ENCODE measurements at places on chromosomes 5 and 9.

DNA sequence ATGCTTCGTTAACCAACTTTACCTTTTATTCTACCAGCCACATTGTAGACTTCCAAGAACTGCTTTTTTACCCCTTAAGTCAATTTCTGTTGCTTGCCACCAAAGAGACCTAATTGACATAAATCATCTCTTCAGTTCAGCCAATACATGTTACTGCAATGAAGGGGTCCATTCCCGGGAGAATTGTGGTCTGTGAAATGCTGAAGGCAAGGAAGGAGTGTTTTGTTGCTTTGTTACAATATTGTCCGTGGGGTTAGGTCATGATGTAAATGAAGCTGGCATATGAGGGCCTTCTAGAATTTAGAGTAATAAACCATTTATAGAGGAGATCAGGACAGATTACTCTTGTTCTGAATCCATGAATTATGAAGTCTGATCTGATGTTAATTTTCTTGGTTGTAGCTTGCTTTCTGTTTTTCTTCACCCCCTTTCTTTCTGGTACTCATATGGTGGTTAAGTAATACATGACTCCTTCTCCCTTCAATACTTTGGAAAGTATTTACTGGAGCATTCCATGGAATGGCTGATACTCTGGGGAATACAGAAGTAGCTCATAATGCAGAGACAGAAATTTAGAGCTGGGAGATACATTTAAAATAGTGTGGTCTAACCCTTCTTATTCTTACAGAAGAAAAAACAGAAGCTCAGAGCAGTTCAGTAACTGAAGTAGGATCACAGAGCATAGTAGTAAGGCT, 297.0 kb upstream of the CLINT1 start:
- no peak for DNase-seq

DNA sequence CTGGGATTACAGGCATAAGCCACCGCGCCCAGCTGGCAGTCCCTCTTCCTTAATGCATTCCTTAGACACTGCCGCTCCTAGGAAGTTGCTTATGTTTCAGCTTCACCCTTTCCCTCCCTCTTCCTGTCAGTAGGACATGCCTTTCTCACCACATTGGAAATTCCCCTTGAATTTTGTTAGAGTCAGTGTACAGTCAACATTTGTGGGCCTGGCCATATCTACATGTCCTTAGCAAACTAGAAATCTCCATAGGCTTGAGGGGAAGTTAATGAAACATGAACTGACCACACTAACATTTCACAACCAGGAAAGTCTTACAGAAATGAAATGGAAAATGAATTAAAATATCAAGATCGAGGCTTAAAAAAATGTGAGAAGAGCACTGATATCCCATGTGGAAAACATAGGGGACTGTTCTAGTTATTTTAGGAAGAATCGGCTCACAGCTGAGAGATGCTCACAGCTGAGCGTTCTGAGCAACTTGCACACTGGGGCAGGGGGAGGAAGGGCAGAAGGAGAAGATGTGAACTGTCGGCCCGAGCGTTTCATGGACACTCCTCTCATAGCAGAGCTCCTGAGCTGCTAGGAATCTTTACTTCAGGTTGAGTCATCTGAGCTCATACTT, 21.1 kb upstream of the LVRN start:
- DNase-seq: peak; percentile 92

GRCh38 chr9:114613087-114613486, 2.0 kb downstream of the TMEM268 start:
- DNase-seq: no peak

- no peak for DNase-seq
Measured at GRCh38 chr9:94157050-94157801, 73.0 kb downstream of the PTPDC1 start.

- DNase-seq: peak; percentile 69
Measured at GRCh38 chr5:10595672-10596309, 31.9 kb downstream of the ANKRD33B start.

GRCh38 chr9:83932011-83932410, 10.8 kb upstream of the KIF27 start:
- no peak for DNase-seq

GRCh38 chr5:20601678-20602100, 613.7 kb upstream of the CDH18 start:
- no peak for DNase-seq

DNA sequence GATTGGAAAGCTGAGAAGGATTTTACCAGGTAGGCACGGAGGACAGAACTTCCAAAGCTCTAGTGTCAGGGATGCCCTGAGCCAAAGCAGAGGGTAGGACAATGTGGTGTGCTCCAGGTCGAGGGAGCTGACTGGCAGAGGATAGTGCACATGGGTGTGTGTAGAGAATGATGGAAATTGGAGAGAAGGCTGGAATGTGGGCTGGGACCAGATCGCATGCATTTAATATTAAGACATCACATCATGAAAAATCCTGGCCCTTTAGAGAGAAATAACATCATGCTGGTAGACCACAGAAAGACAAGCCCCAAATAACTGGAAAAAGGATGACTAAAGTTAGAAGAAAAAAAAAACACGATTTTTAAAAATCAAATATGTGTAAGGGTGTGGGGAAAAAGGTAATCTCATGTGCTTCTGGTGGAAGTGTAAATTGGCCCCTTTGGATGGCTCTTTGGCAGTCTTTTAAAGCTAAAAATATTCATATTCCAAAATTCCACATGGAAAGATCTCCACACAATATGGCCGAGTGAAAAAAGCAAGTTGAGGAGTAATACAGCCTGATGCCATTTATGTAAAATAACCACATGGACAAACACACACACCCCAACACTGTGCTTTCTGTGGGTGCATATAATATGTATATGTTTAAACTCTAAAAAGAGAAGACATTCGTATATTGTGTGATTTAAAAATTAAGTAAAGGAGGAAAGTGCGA, 67.0 kb upstream of the TGFBR1 start:
- DNase-seq: peak; percentile 32

GRCh38 chr9:133354766-133355165, 1.5 kb downstream of the SURF1 start:
- no peak for DNase-seq

- DNase-seq: no peak
Measured at GRCh38 chr5:143208781-143209510, 194.5 kb downstream of the NR3C1 start.

DNA sequence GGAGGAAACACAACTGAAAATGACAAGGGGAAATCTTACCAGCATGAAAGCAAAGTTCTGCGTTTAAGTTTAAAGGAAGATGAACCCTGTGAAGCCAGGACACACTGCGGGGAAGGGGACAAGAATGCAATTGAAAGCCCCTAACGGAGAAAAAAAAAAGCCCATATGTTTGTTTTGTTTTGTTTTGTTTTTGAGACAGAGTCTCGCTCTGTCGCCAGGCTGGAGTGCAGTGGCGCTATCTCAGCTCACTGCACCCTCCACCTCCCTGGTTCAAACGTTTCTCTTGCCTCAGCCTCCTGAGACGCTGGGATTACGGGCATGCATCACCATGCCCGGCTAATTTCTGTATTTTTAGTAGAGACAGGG, 2.9 kb downstream of the STK10 start:
- DNase-seq: no peak

DNA sequence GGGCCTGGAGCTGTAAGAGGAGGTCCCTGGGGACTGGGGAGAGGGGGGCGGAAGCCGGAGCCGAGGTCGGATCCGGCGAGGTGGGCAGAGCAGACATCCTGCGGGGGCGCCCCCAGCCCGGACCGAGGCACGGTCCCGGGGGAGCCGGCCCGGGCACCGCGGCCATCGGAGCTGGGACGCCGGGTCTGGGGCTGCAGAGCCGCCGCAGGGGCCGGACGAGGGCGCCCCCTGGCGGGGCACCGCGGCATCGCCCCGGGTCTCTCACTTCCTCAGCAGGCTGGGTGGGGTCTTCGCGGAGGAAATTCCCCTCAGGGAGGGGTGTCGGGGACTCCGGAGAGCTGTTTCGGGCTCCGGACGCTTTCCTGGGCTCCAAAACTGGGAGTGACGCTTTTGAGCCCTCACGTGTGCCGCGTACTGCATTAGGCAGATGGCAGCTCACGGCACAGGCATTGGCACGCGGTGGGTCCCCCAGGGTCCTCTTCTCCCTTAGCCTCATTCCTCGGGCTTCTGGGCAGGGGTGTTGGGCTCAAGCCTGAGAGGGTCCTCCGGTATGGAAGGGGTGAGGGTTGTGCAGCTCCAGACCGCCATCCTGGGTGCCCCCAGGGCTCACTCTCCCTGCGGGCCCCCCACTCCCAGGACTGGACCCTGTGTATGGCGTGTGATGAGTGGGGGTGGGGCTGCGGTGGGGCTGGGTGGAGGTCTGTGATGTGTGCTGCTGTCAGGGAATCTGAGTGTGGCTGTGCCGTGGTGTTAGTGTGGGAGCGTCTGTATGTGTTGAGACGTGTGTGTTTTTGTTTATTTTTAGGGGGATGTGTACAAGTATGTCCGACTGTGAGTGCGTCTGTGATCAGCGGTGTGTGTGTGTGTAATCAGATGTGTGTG, 29.6 kb downstream of the LHX2 start:
- DNase-seq: no peak

DNA sequence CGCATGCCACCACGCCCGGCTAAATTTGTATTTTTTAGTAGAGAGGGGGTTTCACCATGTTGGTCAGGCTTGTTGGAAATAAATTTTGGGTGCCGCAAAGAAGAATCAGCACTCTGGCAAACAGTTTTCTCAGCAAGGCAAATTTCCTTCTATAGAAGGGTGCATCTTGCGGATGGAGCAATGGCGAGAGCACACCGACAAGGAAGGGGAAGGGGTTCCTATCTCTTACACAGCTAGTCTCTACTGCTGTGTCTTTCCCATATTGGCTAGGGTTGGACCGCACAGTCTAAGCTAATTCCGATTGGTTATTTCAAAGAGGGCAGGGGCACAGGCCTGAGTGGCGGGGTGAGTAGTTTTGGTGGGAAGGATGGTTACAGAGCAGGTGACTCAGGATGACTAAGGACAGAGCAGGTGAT, 707 bp downstream of the GTF3C5 start:
- DNase-seq: no peak

GRCh38 chr5:131277875-131278740, 14.3 kb downstream of the CDC42SE2 start:
- DNase-seq: no peak

DNA sequence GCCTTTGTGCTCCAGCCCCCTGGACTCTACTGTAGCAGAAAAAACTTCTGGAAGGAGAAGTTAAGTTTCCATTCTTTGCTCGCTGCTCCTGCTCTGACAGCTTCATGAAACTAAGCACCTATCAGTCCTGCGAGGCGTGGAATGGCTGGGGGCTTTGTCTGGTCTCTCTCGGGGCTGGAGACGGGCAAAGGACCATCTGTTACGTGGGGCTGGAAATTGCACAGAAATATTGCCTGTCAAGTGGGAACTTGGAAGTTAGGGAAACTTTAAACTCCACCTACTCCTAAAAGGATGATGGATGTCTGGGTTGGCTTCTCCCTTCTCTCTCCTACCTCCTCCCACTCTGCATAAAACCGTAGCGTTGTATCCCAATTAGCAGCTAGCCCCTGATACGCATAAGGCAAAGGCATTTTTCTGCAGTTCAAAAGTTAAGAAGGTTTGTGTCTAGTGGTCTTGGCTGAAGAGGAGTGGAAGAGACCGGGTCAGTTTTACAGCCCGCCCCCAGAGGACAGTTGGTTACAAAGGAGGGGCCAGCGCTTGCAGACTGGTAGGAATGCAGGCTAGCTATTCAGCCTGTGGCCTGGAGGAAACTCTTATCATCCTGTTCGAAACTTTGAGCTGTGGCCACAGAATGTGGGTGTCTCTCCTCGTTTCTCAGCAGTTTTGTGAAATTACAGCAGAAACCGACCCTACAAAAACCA, 1.3 kb downstream of the FBXL7 start:
- DNase-seq: no peak

- no peak for DNase-seq
Measured at GRCh38 chr5:145841299-145841698, 6.2 kb upstream of the PRELID2 start.

DNA sequence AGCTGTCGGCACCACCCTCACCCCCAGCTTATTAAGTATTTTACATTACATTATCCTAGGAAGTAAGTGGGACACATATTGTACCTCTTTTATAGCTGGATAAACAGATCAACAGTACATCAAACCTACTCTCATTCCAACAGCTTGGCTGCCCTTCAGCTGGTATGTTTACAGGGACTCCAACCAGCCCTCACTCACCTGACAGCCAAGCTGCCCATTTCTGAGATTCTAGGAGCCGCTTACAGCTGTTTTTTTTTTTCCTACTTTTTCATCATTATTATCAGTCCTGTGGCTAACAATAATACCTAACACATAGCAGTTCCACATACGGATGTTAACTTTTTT, 13.4 kb upstream of the CREBRF start:
- no peak for DNase-seq

- DNase-seq: no peak
Measured at GRCh38 chr5:138890644-138891043, 15.5 kb upstream of the LRRTM2 start.

- DNase-seq: no peak
Measured at GRCh38 chr9:79377339-79377855, 194.4 kb upstream of the TLE4 start.

- no peak for DNase-seq
Measured at GRCh38 chr5:175467983-175468690, 10.2 kb upstream of the SFXN1 start.

DNA sequence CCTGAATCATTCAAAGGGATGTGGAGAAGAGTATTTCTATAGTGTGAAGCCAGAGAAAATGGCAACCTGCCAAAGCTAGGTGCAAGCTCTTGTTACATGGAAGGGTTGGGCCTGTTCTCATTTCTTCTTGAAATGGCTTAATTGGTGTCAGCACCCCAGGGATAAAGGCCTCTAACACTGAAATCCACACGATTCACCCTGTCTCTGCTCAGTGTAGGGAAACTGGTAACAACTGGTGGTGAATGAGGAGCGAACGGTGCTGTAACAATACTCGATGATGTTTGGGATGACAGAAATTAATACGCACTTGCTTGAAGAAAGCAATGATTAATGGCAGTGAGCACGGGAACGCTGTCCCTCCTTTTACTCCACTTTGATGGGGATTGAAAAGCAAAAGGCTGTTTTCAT, 16.2 kb downstream of the PBX3 start:
- no peak for DNase-seq

DNA sequence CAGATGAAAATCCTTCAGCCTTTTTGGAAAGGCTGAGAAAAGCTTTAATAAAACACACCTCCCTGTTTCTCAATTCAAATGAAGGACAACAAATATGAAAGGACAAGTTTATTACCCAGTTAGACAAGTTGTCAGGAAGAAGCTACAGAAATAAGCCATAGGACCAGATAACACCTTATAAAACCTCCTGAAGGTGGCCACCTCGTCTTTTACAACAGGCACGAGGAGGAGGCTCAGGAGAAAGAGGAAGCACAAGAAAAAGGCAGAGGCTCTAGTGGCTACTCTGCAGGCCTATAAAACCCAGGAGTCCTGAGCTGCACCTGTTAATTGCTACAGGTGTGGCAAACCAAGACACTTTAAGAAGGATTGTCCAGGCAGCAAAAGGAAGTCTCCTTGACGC, 352.1 kb upstream of the CDH18 start:
- DNase-seq: no peak

- DNase-seq: no peak
Measured at GRCh38 chr9:35754264-35754663, at the start of gene MSMP. TSS of gene MSMP (minus strand) at chr9:35754276. CDS start at chr9:35754129, 147 bp downstream.

DNA sequence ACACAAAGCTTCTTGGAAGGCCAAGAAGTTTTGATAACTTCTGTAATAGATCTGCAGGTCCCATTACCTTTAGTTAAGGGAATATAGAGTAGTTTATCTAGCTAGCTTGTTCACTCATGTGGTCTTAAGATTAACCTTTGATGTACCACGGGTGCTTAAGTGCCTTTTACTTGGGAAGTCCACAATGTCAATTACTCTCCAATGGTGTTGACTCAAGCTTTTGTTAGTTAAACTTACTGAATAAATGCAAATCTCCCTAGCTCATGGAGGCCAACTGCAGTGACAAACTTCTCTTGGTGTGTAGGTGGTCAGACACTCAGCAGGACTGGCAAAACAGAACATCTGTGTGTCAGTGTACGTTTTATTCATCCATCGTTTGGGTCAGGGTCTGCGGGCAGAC, 501.5 kb downstream of the ELAVL2 start:
- no peak for DNase-seq

All from AG09319 (cell line).